ENCODE measurements at places on chromosomes 7 and 10.

- no peak for DNase-seq
These were observed 171.3 kb upstream of the ITGB1 start for GRCh38 chr10:33129141-33129995.

- DNase-seq = no peak
These were observed 56.2 kb upstream of the ABLIM1 start for GRCh38 chr10:114714281-114714741.

DNA sequence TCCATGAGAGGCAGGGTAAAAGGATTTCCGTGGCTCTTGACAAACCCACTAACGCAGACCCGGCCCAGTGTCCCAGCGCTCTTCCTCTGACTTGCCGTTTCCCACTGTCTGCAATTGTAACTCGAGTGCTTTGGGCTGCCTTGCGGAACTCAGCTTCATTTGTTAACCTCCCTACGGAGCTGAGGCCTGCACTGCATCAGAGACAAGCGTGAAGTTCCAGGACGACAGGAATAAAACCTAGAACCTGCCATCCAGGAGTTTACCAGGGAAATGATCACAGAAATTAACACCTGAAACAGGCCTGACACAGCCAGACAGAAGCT lies 76.2 kb downstream of the SFMBT2 start:
- DNase-seq = no peak

GRCh38 chr10:60295028-60295937 lies 94.4 kb downstream of the ANK3 start:
- no peak for DNase-seq

- DNase-seq = no peak
These were observed 337.6 kb downstream of the FRMD4A start for GRCh38 chr10:13993169-13993568.

- DNase-seq = no peak
These were observed 166.2 kb downstream of the CPEB3 start for GRCh38 chr10:92124616-92125143.

GRCh38 chr7:762885-763284 lies 35.8 kb upstream of the PRKAR1B start:
- DNase-seq = no peak

DNA sequence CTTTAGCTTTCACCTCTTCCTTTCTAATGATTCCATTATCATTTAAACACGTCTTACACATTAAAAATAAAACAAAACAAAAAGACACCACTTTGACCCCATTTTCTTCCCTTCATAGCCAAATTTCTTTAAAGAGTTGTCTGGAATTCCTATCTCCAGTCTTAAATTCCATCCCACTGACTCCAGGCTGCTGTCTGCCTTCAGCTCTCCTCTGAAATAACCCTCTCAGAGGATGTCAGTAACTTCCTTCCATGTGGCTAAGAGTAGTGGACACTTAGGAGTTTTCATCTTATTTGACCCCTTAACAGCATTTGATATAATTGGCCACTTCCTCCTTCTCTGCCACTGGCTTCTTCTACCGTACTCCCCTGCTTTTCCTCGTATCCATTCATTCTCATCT lies 69.6 kb upstream of the MKX start:
- no peak for DNase-seq

GRCh38 chr7:140726281-140726680 lies 29.8 kb downstream of the NDUFB2 start:
- no peak for DNase-seq

GRCh38 chr7:140367528-140367927 lies 30.8 kb downstream of the SLC37A3 start:
- no peak for DNase-seq

DNA sequence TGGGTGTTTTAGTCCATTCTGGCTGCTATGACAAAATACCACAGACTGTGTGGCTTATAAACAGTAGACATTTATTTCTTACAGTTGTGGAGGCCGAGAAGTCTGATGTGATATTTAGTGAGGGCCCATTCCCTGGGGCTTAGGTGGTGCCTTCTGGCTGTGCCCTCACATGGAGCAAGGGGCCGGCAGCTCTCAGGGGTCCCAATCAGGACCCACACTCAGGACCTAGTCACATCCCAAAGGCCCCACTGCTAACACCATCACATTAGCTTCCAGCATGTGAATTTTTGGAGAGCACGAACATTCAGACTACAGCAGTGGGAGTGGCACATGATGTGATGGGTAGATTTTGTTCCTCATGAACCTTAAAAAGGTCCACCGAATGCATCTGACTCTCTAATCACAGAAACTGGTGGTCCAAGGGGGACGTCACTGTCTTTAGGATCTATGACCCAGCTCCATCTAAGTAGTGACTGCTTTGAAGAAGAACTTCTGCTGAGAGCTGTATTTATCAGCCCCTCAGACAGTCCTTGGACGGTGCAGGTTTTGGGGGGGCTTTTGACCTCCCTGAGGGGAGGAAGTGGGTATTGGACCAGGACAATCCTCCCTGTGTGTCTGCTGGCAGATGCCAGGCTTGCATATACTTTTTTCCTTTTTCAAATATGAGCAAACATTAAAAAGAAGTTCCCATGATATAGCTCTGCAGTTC lies 154.5 kb upstream of the ZNF32 start:
- no peak for DNase-seq

DNA sequence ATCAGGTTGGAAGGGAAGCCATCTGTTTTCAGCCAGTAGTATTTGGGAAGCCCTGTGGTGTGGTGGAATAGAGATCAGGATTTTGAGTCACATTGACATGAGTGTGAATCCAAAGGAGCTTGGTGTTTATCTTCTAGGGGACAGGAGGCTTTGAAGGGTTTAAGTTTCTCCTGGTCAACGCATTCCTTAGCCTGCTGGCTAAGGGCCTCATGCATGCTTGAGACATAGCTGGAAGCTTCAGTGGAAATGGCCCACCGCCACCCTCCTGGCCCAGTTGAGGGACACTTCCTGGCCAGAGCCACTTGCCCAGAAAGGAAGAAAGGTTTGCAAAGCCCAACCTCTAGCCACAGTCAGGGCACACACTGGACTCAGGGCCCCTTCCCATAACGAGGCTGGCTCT lies 70.9 kb downstream of the CDK1 start:
- no peak for DNase-seq

DNA sequence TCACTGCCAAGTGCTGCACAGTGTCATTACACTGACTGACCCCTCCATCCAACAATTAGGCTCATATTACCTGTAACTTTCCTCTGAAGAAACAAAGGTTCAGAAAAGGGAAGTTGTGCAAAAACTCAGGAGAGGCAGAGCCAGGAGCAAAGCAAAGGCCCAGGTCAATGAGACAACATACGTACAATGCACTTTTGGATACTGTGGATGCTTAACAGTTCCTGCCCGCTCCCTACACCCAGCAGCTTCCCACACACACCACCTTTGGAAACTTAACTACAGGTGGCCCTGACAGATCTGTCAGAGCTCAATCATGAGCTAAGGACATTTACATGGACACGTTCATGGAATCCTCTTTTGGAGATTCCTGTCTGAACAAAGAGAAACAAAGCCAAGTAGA lies 515.9 kb downstream of the GRID1 start:
- DNase-seq = no peak

All from esophagus squamous epithelium (tissue), 5 donors.